ENCODE measurements at places on chromosomes 3 and 15.

GRCh38 chr15:89016549-89017041 is 71.7 kb upstream of the ABHD2 start:
- no peak for DNase-seq

DNA sequence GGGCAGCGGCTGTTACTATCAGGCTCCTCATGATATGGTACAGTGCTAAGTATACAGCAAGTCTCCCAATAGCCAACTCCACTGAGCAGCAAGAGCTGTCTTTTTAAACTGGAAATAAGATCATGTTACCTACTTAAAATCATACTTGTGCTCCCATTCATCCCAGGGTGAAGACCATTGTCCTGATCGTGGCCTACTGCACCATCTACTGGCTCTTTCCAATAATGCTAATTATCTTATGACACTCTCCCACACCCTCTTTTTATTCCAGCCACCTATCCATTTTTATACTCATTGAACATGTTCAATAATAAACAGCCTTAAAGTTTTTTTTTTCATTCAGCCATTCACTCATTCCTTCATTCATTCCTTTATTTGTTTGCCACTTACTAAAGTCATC is 117.7 kb downstream of the GBE1 start:
- DNase-seq, result no peak

GRCh38 chr3:17579289-17580031 is 163.0 kb downstream of the TBC1D5 start:
- no peak for DNase-seq

DNA sequence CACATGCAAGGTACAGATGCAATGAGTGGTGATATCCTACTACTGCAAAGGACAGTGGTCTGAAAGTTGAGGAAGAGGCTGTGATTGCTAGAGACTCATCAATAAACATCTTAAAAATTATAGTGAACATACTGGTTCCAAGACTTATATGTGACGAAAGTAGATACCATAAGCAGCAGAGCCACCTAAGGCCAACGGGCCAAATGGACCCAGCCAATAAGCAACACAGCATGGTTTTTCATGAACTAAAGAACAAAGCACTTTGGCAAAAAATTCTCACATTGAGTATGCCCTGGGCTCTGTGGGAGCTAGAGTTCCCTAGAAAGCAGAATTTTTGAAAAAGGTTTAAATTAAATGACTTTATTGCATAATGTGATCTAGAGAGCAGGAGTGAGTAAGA is 272.1 kb downstream of the SI start:
- DNase-seq, result no peak

GRCh38 chr3:182949688-182950087 is 30.6 kb downstream of the DCUN1D1 start:
- no peak for DNase-seq

- no peak for DNase-seq
Observed at GRCh38 chr3:34239875-34240274, 441.4 kb downstream of the PDCD6IP start.
